ENCODE measurements at places on chromosomes 7 and 10.

- DNase-seq: no peak
Measured at GRCh38 chr10:126646110-126646509, 24.4 kb downstream of the C10orf90 start.

GRCh38 chr7:71443191-71443530 lies 311.2 kb downstream of the GALNT17 start:
- no peak for DNase-seq

GRCh38 chr10:74953214-74953613 lies 126.8 kb downstream of the KAT6B start:
- DNase-seq: no peak

DNA sequence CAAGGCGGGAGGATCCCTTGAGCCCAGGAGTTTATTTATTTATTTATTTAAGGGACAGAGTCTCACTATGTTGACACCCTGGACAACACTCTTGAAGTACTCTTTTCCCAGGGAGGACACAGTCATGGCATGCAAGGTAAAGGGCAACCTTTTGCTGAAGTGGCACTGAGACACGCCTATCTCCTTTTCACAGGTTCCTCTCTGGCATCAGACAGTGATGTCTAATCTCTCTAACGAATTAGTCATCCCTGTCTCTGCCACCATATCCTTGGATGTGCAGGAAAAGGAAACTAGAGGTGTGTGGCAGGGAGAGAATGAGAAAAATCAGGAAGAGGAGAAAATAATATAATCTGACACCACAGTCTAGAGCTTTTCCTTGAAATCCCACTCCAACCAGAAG lies 19.5 kb downstream of the CPVL start:
- no peak for DNase-seq

DNA sequence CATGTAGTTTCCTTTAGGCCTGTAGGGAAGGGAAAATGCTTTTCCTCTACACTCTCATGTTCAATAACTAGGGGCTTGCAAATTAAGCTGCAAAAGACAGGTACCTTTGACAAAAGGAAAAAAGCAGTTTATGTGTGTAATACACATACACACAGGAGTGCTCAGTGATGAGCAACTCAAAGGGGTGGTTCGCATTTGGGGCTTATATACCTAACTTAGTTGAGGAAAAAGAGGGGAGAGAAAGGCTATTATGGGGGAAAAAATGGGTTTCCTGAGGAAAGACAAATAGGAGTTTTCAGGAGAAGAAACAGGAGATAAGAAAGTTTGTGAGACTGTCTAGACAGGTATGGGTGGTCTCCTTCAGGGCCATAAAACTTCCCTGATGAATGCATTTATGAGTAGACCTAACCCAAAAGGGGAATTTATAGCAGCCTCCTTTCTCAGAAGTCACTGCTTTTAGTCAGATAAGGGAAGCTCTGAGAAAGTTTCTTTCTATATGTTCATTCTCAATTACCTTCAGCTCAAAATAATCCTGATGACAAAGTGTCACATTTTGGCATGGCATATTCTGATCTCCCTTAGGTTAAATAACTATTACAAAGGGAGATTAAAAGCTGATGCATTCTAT lies 55.2 kb upstream of the EZH2 start:
- no peak for DNase-seq

DNA sequence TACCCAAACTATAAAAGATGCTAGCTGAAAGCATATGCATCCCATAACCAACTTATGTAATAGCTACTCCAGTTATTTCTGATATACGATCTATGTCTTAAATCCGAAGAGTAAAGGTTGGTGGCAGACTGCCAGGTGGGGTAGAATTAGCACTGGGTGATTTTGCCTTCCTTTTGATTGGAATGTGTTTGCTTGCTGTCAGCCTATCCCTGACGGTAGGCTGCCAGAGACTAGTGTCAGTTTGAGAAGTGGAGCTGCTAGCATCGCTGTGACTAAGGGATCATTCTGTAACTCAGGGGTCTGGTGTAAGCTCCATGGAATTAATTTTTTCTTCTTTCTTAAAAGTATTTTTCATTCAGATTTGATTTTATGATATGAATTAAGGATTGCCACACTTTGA lies 9.5 kb upstream of the SEM1 start:
- no peak for DNase-seq

DNA sequence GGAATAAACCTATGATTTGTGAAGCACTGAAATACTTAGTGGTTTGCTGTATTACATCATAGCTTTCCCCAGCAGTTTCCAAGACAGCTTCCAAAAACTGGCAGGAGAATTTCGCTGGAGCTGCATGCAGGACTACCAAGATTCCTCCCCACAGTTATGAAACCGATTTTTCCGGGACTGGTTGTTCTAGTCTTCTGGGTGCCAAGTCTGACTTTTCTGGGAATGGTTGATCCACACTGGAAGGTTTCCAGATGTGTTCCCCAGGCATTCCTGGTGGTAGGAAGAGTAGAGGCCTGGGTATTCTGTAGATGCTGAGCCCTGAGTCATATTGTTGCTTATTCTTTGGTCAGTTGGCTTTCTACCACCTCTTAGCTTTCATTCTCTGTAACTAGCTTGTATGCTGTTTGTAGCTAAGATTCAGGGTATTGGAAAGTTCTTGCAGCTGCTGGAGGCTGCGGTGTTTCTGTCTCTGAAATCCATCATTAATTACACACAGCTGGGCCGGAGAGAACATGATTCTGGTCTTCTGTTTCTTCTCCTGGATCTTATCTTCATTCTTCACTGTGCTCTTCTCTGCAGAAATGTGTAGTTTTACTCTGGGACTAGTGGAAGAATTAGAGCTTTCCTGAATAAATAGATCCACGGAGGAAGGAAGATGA lies 6.3 kb downstream of the ABCC2 start:
- DNase-seq: no peak

- no peak for DNase-seq
Measured at GRCh38 chr10:96906864-96907263, 74.8 kb downstream of the LCOR start.

DNA sequence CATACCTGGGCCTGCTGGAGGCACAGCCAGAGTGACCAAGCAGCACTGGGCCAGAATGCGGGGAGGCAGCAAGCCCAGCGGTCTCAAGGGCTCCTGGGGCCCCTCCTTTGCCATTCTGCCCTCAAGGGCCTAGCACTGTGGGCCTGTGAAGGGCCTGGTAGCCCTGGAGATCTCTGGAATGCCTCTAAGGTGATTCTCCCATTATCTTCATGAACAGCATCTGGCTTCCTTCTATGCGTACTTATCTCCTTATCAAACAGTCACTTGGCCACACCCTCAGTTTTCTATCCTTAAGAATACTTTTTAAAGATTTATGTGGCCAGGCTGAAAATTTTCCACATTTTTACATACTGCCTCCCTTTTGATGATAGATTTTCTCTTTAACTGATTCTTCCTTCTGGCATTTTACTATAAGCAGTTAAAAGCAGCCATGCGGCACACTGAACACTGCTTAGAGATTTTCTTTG lies 67.5 kb upstream of the CCNY start:
- no peak for DNase-seq
